ENCODE measurements at places on chromosomes 4 and X.
A peak's percentile ranks its signal among the peaks of the same experiment; 100 is the strongest.

GRCh38 chr4:114561590-114561989 lies 37.0 kb upstream of the UGT8 start:
- no peak for DNase-seq

- DNase-seq: no peak
Observed at GRCh38 chr4:106691749-106692148, 323.2 kb upstream of the GIMD1 start.

DNA sequence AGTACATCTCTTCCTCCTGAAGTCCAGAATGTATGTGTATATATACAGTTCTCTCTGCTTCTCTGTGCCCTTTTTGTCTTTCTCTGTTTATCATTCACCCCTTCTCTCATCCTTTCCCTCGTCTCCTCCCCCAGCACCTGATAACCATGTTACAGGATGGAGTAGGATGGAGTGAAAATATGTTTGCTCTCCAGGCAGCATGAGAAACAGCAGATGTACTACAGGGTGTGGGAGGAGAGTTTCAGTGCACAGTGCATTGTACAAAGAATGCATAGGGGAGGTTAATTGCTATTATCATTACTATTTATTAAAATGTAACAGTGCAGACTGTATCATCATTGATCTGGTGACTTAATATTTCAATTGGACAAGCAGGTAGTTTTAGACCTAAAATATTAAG lies 104.5 kb downstream of the MFAP3L start:
- no peak for DNase-seq

GRCh38 chr4:125547836-125548235 lies 233.1 kb downstream of the FAT4 start:
- DNase-seq: no peak

DNA sequence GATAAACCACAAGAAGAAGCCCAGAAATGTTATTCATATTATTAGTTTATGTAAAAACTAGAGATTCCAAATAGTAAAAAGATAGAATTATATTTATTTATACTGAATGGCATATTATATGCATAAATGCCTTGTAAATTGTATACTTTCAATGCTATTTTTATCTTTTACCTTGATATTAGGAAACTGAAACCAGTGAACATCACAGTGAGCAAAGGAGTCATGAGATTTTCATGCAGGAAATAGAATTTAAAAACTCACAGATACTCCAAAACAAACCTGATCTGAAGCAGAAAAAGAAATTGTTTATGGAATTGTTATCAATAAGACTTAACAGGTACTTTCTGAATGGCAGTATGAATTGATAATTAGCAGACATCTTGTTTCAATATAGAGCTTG lies 207.3 kb upstream of the CENPE start:
- no peak for DNase-seq

- DNase-seq: no peak
Observed at GRCh38 chr4:137361756-137362470, 170.4 kb downstream of the PCDH18 start.

- peak; percentile 61 for DNase-seq
Observed at GRCh38 chr4:128393101-128393704, 105.6 kb upstream of the PGRMC2 start.

GRCh38 chrX:21225643-21226042 lies 148.6 kb upstream of the CNKSR2 start:
- no peak for DNase-seq

- DNase-seq: no peak
Observed at GRCh38 chr4:83582289-83582785, 46.4 kb downstream of the GPAT3 start.

- DNase-seq: no peak
Observed at GRCh38 chr4:54482529-54483200, 175.1 kb upstream of the KIT start.

- no peak for DNase-seq
Observed at GRCh38 chr4:38695809-38696208, 31.8 kb downstream of the KLF3 start.

- DNase-seq: no peak
Observed at GRCh38 chrX:65241059-65241721, 264.9 kb upstream of the ZC4H2 start.

- no peak for DNase-seq
Observed at GRCh38 chrX:151676196-151676595, 19.1 kb upstream of the PRRG3 start.

DNA sequence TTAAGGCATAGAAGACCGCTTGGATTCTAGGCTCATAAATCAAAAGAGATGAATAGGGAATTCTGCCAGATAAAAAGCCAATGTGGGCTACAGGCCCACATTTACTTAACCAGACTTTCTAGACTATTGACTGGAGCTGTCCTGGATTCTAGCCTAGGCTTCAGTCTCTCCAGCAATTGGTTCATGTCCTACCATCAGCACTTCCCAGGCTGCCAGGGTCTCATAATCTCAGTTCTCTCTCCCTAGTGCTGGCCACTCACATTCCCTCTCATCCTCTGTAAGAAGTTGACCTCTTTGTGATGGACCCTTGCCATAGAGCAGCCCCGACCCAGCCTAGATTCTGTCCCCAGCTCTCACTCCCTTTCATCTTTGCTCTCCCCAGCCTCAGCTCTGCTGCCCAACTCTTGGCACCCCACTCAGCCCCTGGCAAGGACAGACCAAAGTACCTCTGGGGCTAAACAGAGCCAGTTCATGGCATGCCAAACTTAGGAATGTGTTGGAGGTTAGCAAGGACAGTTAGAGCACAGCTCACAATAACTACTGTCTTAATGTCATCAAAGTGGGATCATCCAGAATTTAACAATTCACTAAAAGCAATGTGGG lies 396.2 kb downstream of the INPP4B start:
- no peak for DNase-seq

DNA sequence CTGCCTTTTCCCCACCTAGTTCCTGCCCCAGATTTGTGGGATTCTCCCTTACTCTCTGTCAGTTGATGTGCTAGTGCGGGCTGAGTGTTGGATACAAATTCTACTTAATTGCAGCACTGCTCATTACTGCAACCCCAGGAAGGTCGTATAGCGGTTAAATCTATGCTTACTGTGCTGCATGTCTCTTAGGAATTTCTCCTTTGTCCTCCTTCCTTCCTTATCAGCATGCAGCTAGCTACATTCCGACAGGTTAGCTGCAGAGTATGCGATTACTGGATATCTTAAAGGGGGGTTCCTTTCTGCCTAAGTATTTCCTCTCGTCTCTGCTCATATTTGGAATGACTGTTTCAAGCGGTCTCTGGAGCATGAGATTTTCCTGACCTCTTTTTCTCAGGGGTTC lies 662.8 kb downstream of the TLL1 start:
- no peak for DNase-seq

- no peak for DNase-seq
Observed at GRCh38 chrX:46759645-46759974, 692 bp upstream of the SLC9A7 start.

GRCh38 chr4:71494539-71494938 lies 155.7 kb downstream of the SLC4A4 start:
- DNase-seq: no peak

- no peak for DNase-seq
Observed at GRCh38 chrX:40009890-40010289, 87.9 kb downstream of the BCOR start.

GRCh38 chr4:139243448-139244365 lies 36.3 kb downstream of the MGARP start:
- peak; percentile 28 for DNase-seq

GRCh38 chrX:12360383-12360782 lies 222.1 kb downstream of the FRMPD4 start:
- DNase-seq: no peak
